NCI-H187 (cell line): ENCODE measurements at places on chromosomes 6 and 20.

- no peak for DNase-seq
Observed at GRCh38 chr6:77143659-77144447, 319.4 kb downstream of the HTR1B start.

GRCh38 chr6:8085053-8085511 is 17.3 kb downstream of the EEF1E1 start:
- DNase-seq: no peak

- no peak for DNase-seq
Observed at GRCh38 chr6:34745277-34746103, 11.8 kb upstream of the SNRPC start.

DNA sequence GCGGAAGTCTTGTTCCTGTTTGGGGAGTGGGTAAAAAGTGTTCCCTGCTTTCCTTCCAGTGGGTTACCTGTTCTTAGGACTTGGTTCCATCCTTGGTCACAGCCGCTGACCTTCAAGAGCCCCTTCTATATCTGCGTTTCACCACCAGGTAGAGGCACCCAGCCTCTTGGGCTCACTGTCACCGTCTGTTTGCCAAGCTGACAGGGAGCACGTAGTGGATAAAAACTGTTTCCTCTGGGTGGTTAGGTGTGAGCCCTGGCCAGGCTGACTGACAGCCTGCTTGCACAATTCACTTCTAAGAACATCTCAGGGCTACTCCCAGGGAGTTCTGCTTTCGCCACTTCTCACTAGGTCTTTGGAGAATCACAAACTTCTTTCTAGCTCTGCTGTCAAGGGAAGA is 1.8 kb upstream of the JPH2 start:
- DNase-seq: no peak

DNA sequence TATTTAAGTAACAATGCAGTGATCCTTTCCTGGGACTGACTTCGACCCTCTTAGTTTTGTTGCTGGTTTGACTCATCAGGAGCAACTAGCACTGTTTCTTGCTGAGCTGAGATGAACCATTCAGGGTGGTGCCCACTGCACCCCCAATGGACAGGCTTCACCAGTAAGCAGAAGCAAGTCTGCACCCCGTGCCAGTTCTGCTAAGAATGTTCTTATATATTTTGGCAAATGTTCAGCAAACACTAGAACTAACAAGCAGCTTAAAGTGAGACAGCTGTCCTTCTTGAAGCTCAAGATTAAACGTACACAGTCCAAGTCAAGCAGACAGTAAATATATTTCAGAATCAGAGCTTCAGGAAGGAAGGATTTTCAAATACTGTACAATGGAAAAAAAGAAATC is 561.3 kb upstream of the CDH4 start:
- no peak for DNase-seq

- no peak for DNase-seq
Observed at GRCh38 chr6:22413681-22414311, 117.0 kb upstream of the PRL start.

DNA sequence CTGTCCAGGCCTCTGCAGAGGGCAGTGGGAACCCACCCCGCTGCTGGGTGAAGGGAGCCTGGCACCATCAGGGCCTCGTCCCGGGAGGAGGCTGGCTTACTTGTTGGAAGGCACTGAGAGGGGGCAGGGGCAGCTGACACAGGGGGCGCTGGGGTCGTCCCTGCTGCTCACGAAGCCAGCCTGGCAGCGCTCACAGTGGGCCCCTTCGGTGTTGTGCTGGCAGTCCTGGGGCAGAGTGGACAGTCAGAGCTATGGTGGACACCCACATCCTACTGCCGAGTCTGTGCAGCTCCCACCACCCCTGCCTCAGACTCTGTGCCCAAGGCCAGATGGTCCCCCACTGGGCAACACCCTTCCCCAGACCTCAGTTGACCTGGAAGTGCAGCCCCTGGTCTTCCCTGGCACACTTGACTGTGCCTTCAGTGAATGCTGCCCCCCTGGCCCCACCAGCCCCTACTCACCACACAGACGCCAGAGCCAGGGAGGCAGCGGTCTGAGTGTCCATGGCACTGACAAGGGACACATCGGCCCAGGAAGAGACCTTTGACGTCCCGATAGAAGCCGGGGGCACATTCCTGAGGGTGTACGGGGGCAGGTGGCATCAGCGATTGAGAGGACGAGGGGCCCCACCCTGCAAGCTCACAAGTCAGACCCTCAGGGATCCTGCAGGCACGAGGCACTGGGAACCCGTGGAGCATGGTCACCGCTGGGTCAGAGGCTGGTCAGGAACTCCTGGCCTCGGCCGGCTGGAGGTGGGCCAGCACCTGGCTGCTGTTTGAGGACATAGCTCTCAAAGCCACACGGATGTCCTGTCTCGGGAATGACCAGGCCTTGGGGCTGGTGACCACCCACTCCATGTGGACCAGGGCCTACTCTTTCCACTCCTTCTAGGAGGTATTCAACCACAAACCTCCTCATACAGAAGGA is 21.4 kb downstream of the ADRM1 start:
- DNase-seq: no peak

DNA sequence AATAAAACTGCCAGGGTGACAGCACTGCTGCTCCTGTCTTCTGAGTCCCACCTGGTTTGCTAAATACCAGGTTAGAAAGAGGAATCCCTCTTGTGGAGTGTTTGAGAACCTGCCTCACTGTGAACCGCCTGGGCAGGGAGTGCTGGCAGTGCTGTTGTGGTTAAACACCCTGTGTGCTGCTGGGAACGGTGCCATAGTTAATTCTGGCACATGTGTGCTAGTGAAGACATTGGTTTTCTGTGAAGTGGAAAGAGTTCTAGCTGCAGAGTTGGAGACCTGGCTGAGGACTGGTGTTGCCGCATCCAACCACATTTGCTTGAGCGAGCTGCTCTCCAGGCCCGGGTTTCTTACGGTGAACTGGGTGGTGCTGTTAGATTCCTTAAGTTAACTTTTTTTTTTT is 72.7 kb downstream of the IGF2R start:
- DNase-seq: no peak

DNA sequence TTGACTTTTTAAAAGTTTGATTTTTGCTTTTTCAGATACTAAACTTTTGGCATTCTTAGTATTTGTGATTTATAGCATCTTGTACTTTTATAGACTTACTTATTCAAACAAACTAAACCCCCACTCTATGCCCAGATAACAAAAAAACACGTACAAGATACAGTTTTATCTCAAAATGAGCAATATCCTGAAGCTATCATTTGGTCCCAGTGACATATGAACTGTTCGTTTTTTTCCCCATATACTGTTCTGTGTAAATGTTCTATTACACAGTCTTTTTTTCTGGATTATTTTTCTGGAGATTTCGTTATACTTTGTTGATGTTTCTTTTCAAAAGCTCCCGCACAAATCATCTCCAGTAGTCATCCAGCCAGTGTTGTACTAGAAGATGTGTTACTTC is 27.3 kb upstream of the SERINC3 start:
- no peak for DNase-seq

- DNase-seq: no peak
Observed at GRCh38 chr20:15774926-15775325, 798.3 kb downstream of the KIF16B start.

GRCh38 chr6:150535818-150536220 is 63.9 kb upstream of the PLEKHG1 start:
- DNase-seq: no peak

DNA sequence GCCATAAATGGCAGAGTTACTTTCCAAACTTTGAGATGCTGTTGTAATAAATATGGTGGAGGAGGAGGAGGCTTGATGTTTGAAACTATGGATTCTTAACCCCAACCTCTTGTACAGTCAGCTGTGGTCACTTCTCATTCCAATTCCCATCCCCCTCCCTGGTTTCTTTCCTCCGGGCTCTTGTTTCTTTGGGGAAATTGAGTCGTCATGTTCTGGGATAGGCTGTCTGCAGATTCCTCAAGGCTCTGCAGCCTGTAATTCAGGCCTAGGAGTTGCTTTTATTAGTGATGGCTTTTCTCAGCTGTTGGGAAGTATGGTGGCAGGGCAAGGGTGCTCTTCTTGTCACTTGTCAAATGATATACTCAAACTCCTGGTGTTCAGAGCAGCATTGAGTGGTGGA is 2.6 kb downstream of the PTK7 start:
- DNase-seq: no peak
